ENCODE measurements at places on chromosomes 5 and 9. TPM values are rescaled to one million over a fixed set of nuclear protein-coding genes. Genes with fewer than 3 reads are reported as not detected.
A peak's percentile ranks its signal among the peaks of the same experiment; 100 is the strongest.

- no peak for DNase-seq
These were observed 3.1 kb downstream of the C5orf63 start for GRCh38 chr5:127070243-127070642.

- no peak for DNase-seq
These were observed 197.1 kb downstream of the CAVIN4 start for GRCh38 chr9:100774962-100775361.

The SGCD gene
- not detected for total RNA-seq

DNA sequence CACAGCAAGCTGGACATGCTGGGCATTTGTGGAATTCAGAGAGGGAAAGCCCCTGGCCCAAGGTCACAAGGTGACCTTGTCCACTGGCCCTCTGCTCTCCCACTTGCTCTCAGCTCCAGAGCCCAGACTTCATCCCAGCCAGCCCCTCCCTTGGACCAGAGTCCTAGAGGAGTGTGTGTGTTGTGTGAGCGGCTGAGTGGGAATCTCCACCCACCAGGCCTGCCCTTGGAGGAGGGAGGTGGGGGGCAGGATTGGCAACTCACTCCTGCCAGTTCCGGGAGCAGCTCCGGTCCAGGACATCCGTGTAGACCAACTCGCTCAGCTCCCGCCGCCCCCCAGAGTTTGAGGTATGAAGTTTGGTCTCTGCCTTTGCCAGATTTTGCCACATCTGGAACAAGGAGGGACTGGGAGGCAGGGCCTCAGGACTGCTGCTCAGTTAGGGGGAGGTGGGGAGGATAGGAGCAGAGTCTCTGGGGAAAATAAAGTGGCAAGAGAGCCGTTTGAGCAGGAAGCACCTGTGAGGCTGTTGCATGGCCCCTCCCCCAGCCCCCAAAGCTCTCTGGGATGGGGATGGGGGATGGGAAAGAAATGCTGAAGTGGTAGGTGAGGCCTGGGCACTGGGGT is 1.4 kb downstream of the MZB1 start:
- peak; percentile 79 for DNase-seq

The HTR1A gene
- not detected for total RNA-seq

- DNase-seq = no peak
These were observed 13.8 kb downstream of the AK8 start for GRCh38 chr9:132864277-132864676.

DNA sequence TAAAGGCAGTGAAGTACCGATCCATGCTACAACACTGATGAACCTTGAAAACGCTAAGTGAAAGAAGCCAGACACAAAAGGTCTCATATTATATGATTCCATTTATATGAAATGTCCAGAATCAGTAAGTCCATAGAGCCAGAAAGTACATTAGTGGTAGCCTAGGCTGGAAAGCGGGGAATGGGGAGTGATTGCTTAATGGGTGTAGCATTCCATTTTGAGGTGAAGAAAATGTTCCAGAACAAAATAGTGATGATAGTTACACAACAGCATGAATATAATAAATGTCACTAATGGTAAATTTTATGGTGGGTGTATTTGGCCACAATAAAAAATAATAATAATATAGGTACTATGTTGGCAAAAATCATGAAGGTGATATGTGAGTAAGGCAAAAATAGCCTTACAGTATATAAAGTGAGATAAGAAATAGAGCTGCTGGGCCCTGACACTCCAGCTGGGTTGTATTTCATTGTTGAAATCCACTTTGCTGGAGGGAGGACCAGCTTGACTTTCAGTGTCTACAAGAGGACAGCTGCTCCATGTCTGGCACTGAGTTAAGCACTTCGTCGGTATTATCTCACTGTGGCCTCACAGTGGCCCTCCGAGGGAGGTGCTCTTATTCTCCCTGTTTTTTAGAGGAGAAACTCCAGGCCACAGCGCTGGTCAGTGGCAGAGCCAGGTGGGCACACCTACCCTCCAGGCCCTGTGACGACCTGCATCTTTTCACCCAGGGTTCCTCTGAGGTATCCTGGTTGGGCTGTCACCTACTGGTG is 22.4 kb upstream of the ANGPTL2 start:
- DNase-seq = no peak

DNA sequence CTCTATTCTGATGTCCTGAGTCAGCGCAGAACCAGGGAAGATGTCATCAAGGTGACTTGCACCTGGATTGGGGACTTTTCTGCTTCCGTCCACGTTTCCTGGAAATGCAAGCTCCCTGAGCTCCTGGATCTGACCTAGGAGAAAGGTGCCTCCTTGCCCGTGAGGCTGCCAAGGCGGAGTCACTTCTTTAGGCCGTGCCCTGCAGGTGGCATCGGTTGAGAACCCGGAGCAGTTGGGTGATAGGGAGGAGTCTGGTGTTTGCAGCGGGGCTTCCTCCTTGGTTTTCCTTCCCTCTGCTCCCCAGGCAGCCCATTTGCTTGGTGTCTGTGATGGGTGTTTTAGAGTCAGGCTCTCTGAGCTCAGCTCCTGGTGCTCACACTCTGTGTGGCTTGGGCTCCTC is 15.2 kb downstream of the NANS start:
- no peak for DNase-seq

DNA sequence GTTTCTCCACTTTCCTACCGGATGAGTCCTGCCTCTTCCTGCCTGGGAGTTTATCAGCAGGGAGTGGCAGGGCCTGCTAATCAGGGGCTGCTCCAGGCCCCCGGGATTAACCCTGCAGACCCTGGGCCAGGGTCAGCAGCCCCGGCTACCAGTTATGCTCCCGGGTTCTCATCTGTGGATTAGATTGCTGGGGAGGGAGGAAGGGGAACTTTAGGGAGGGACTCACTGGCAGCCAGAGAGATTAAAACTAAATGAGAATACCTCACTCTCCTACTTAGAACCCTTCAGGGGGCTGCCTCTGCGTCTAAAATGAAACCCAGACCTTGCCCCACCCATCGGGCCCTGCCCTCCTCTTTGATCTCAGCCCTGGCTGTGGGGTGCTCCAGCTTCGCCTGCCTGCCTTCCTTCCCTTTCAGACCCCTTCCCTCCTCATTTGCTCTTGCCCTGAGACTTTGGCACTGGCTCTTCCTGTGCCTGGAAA is 130.5 kb upstream of the HAND1 start:
- DNase-seq = no peak

- DNase-seq = no peak
These were observed 6.4 kb upstream of the GPR150 start for GRCh38 chr5:95613514-95613913.

DNA sequence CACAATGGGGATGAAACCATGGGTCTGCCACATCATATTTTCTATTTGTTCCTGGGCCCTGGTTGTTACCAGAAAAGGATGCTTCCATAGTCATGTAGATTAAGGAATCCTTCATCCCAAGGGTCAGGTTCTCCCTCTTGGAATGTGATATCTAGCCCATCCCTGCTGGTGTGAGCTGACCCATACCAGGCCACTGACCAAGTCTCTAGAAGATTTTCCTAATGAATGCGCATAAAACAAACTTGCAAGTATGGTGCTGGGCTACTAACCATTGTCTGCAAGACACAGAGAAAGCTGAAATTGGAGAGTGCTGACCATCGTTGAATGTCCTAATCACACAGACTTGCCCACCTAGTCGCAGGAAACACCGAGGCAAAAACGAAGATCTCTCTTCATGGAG is 972.6 kb downstream of the EFNA5 start:
- DNase-seq = no peak

The SLC24A2 gene
- total RNA-seq = not detected

The ZSWIM6 gene
- 4.2 TPM for total RNA-seq

The SNAPC4 gene
- 9.6 TPM for total RNA-seq

DNA sequence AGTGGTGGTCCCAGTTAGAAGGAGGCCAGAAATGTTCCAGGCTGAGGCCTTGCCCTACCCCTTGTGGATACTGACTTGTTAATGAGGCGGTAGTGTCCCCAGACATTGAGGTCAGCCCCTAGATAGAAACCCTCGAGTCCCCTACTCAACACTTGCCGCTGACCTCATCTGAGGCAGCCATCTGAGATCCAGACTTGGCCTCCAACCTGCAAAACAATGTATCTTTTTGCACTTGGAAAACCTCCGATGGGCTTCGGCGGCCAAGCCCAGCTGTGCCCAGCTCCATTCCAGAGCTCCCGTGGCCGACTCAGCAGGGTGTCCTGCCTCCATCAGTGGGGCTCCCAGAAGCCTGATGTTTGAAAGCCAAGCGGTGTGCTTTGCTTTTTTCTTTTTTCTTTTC is 122.1 kb downstream of the WNK2 start:
- DNase-seq = no peak

GRCh38 chr5:129118405-129118804 is 23.9 kb downstream of the ISOC1 start:
- no peak for DNase-seq

GRCh38 chr9:134420281-134420845 is 94.1 kb downstream of the RXRA start:
- DNase-seq = no peak

GRCh38 chr5:83313436-83313835 is 158.1 kb upstream of the VCAN start:
- no peak for DNase-seq

The NUTM2G gene
- total RNA-seq = not detected

DNA sequence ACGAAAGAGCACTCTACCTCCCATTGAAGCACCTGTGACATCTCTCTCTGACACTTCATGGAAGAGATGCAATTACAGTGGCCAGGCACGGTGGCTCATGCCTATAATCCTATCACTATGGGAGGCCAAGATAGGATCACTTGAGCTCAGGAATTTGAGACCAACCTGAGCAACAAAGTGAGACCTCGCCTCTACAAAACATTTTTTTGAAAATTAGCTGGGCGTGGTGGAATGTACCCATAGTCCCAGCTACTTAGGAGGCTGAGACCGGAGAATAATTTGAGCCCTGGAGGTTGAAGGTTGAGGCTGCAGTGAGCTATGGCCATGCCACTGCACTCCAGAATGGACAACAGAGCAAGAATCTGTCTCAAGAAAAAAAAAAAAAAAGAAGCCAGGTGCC is 45.5 kb downstream of the GLDC start:
- DNase-seq = no peak

All from Karpas-422 (cell line).